ENCODE measurements at places on chromosomes 11 and 22.

GRCh38 chr11:65445604-65446445 lies 23.2 kb downstream of the NEAT1 start:
- no peak for DNase-seq

GRCh38 chr22:24140357-24140756 lies 40.9 kb upstream of the SUSD2 start:
- DNase-seq: no peak

DNA sequence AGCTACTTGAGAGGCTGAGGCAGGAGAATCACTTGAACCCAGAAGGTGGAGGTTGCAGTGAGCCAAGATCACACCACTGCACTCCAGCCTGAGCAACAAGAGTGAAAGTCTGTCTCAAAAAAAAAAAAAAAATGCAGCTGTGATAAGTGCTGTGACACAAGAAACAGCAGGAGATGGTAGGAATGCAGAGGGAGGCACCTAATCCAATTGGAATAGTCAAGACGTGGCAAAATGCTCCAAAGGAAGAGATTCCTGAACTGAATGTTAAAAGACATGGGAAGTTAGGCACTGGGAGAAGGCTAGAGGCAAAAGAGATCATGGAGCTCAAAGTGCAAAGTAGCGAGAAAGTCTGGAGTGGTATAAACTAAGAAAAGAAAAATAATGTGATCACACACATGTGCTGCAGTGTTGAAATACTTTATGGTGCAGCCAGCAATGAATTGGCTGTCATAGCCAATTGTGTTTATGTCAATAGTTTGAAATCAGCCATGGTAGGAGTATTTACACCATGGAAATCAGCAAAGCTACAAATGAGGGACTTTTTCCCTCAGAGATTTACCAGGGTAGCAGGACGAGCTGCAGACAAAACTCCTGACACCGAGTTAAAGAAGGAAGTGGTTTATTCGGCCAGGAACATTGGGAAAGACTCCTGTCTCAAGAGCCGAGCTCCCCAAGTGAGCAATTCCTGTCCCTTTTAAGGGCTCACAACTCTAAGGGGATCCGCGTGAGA lies 40.9 kb upstream of the LIPT2 start:
- no peak for DNase-seq

DNA sequence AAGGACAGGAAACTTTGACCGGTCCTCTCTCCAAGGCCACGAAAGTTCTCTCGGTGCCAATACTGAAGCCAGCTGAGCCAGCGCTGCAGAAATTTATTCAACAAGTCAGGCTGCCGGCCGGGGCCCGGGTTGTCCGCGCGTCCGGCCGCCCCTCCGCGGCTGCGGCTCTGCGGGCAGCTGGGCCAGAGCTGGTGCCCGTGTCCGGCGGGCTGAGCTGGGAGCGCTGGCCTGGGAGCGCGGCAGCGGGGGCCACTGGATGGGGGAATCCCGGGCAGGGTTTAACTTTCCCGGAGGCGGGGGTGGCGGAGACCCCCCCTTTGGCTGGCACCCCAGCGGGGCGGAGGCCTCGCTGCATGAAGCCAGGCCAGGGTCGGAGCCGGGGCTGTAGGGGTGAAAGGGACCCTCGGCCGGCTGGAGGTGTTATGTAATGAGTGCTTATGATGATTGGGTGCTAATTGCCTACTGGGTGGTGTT lies 12.3 kb upstream of the CACNA1I start:
- DNase-seq: no peak

- no peak for DNase-seq
Measured at GRCh38 chr11:32489464-32489863, 54.1 kb upstream of the WT1 start.

- no peak for DNase-seq
Measured at GRCh38 chr11:36352922-36353321, 56.8 kb downstream of the PRR5L start.

DNA sequence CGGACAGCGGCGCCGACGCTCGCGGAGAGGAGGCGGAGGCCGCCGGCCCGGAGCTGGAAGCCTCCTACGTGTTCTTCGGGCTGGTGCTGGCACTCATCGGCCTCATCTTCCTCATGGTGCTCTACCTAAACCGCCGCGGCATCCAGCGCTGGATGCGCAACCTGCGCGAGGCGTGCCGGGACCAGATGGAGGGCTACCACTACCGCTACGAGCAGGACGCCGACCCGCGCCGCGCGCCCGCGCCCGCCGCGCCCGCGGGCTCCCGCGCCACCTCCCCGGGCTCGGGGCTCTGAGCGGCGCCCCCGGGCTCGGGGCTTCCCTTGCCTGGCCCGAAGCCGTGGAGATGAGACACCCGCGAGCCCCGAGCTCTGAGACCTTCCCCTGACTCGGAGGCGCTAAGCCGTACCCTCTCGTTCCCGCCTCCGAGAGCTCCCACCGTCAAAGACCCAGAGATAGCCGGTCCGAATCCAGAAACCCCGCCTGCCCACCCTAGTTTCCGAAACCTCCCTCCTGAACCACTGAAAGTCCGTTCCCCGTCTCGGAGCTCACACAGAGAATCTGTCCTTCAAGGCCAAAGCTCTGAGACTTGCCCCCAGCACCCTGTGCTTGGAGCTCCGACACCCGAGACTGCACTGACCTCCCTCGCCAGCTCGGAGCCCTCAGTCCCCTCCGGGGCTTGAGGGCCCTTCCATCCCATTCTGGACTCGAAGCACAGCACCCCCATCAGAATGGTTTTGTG lies 1.5 kb downstream of the TPBGL start:
- DNase-seq: no peak

DNA sequence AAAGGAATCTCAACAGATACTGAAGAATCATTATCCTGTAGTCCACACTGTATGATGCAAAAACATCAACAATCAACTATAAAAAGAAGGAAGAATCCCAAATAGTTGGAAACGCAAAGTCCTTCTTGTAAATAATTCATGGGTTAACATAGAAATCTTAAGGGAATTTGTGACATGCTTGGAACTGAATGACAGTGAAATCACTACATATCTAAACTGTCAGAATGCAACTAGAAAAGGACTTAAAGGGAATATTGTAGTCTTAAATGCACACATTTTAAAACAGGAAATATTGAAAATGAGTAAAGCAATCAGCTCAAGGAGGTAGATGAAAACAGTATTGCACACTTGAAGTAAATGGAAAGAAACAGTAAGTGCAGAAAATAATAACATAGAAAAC lies 147.6 kb upstream of the MPPED2 start:
- no peak for DNase-seq

DNA sequence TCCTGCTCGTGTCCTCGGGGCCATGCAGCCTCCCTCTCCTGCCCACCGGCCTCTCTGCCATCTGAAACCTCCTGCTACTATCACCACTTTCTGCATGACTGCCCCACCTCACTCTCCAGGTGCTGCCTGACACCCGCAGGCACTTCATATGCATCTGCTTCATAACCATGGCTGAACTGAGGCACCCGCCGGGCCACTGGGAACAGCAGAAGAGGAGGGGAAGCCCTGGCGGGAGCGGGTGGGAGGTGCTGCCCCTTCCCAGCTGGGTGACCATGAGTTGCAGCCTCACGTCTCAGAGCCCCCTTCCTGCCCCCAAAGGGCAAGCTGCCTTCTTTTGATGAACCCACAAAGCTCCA lies 21.7 kb upstream of the PICK1 start:
- no peak for DNase-seq

DNA sequence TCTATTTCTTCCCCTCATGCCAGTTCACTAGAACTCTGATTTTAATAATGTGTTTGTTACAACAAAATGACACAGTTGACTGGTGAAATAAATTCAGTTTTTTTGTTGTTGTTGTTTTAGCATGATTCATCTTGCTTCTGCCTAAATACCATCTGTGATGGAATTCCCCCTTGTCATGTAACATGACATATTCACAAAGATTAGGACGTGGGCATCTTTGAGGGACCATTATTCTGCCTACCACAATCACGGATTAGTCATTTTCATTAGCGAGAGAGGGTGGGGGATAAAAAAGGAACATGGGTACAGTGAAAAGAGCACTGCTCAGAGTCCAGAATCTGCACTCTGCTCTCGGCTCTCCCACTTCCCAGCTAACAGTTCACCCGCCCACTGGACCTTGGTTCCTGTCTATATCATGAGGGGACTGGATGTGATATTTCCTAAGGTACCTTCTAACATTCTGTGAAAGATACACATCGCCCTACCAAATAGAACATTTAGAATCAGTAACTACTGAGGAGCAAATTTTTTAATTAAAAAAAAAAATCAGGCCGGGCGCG lies 11.3 kb downstream of the HTATIP2 start:
- DNase-seq: no peak

- no peak for DNase-seq
Measured at GRCh38 chr11:112784323-112785073, 176.7 kb upstream of the NCAM1 start.

GRCh38 chr11:18493310-18493709 lies 33.4 kb downstream of the TSG101 start:
- no peak for DNase-seq

GRCh38 chr11:19625438-19625837 lies 87.2 kb upstream of the NAV2 start:
- no peak for DNase-seq

DNA sequence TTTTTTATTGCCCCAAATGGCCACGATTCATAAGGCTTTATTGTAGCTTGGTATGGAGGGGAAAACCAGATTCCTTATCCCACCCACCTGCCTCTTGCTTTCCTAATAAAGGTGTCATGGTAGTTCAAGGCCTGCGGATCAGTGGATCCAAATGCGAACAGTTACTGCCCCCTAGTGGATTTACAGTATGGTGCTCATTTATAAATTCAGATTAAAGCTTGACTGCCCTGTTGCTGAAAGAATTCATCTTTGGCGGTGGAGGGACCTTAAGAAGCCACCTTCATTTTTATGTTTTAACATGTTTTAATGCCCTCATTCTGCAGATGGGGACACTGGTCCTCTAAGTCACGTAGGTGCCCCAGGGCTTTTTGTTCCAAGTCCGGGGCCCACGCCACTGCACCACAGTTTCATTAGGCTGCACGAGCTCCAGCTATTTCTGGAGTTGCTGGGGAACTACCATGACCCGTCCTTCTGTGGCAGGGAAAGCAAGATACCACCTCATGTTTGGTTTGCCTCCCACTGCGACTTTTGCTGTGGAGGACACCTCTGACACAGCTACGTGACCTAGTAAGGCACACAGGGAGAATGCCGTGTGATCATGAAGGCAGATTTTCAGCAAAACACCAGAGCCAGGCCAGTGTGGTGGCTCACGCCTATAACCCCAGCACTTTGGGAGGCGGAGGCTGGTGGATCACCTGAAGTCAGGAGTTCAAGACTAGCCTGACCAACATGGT lies 15.6 kb upstream of the INCENP start:
- peak; percentile 50 for DNase-seq

DNA sequence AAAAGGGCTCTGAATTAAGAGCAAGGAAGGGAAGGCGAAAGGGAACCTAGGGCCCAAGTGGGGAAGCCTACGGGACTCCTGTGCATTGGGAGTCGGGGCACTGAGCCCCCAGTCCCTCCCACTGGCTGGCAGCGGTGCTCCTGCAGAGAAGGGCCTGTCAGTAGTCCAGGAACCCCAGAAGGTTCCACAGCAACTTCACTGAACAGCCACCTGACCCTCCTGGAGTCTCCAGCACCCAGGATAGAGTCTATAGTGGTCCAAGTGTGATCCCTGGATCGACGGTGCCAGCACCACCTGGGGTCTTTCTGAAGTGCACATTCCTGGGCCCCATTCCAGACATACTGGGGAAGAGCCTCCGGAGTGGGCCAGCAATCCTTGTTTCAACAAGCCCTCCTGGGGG lies 100.0 kb upstream of the B3GAT1 start:
- no peak for DNase-seq

GRCh38 chr11:57511741-57512430 lies 3.6 kb downstream of the SLC43A1 start:
- DNase-seq: no peak

- no peak for DNase-seq
Measured at GRCh38 chr11:1598816-1599215, 722 bp upstream of the KRTAP5-2 start.

DNA sequence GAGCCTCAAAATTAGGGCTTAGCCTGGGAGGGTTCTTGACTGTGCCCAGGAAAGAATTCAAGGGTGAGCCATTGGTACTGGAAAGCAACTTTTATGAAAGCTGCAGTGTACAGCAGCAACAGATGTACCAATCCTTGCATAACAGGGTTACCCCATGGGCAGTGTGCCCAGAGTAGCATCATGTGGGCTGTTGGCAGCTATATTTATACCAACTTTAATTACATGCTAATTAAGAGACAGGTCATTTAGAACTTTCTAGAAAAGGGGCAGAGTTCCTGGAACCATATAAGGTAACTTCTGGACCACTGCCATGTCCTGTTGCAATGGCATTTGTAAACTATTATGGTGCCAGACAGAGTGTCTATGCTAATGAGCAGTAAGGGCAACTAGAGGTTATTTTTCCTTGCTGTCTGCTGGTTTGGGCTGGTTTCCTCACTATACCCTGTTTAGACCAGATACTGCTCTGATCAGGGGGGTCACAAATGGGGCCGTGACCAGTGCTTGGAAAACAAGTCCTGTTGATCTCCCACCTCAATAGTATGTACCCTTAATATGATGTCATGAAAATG lies 1120.5 kb upstream of the RAG2 start:
- DNase-seq: no peak

- no peak for DNase-seq
Measured at GRCh38 chr22:33887173-33887572, 33.1 kb downstream of the LARGE1 start.

- no peak for DNase-seq
Measured at GRCh38 chr22:40819599-40820140, 524 bp upstream of the SLC25A17 start.

GRCh38 chr22:37089434-37089833 lies 20.1 kb downstream of the TMPRSS6 start:
- no peak for DNase-seq

GRCh38 chr11:44572884-44573283 lies 7.4 kb downstream of the CD82 start:
- DNase-seq: no peak

DNA sequence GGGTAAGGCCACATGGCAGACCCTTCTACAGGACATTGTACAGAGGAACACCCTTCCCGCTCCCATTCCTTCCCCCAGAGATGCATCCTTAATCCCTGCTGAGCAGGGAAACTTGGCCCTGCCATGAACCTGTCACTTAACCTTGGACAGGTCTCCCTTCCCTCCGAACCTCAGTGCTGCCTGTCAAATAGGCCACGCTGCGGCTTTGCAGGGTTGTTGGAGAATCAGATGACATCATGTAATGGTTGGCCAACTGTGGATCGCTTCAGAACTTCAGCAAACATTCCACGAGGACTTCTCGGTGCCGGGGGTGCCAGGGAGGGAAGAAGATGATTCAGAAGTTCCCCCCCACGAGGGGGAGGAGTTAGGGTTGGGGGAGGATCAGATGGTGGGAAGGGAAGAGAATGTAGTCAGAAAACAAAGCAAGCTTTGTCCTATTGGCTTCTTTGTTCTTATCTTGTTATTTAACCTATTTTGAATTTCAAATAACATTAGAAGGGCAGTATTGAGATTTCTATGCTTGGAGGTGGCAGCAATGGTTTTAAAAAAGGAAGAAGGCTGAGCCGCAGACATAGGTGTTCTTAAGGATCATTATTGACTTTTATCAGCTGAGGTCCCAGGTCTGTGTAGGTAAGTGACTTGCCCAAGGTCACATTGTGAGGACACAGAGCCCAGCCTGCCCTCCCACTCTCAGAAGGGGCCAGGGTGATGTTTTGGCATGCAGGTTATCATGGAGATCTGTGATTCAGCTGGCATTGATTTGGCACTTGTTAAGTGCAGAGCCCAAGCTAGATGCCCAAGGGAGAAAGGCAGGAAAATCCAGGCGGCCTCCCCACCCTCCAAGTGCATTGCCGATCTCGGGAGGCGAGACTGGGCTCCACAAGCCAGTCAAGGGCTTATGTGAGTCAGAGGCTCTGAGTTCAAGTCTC lies 3.1 kb downstream of the CDC42EP1 start:
- DNase-seq: peak; percentile 35

All from HAP-1 (cell line).